ENCODE measurements at places on chromosomes 1 and 21.

- DNase-seq = no peak
Measured at GRCh38 chr1:35640380-35641232, 720 bp downstream of the PSMB2 start.

DNA sequence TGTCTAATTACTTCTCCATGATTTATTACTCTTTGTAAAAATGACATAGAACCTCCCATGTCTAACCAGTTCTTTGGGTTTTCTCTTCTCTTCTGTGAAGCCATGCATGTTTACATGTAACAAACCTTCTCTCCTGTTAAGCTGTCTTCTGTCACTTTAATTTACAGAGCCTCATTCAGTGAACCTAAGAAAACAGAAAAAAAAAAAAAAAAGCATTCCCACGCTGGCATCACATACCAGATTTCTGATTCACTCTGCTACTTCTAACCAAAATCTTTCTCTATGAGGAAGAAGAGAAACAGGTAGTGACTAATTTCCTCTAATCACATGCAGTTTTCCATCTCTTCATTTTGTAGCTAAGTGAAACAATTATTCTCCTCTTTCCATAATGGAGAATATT lies 141.4 kb upstream of the CXADR start:
- no peak for DNase-seq

- DNase-seq = no peak
Measured at GRCh38 chr1:110258734-110259133, 48.6 kb downstream of the KCNC4 start.

DNA sequence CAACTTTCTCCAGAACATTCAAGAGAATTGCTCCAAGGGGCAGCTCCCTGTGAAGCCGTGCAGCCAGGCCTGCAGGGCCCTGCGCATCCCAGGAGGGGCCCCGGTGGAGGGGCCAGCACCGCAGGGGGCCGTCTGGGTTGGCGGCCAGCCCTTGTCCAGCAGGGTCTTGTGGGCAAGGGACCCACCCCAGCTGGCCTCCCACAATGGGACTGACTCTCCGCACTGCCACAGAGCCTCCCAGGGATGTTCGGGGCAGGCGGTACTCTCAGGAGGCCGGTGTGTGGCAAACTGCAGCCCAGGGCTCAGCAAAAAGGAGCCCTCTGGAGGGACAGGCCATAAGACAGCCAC lies 68.2 kb upstream of the COL6A1 start:
- DNase-seq = no peak

DNA sequence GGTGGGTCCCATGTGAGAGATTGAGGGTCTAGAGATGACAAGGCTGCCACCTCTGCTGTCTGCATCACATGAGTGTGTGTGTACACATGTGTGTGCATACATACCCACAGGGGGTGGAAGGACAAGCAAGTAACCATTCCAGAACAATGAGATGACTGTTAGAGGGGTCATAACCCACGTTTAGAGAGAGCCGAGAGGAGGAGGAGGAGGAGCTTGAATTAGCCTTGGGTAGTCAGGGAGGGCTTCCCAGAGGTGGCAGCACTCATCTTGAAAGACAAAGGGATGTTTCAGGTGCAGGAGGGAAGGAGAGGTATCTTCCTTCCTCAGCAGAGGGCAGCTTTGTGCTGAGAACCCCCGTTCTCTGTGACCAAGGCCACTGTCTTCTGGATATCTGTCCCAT lies 21.3 kb downstream of the TNFRSF1B start:
- DNase-seq = no peak

GRCh38 chr1:3135073-3135702 lies 66.2 kb downstream of the PRDM16 start:
- no peak for DNase-seq

GRCh38 chr1:192053531-192053971 lies 104.7 kb upstream of the RGS18 start:
- no peak for DNase-seq

DNA sequence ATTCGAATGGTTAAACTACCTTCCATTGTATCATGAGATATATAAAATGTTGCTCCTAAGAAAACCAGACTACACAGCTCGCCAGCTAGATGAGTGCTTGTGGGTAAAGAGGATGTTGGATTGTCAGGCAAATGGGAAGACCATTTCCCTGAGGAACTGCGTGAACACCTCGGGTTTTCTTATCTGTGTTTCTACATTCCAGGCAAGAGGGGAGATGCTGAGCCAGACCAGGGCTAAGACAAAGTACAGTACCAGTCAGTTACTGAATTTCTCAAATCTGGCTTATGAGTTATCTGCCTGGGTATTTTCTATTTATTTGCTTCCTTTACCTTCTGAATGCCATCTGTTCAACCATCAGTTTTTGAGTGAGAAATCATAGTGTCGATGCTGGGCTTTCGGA lies 170.8 kb downstream of the PLA2G4A start:
- no peak for DNase-seq

DNA sequence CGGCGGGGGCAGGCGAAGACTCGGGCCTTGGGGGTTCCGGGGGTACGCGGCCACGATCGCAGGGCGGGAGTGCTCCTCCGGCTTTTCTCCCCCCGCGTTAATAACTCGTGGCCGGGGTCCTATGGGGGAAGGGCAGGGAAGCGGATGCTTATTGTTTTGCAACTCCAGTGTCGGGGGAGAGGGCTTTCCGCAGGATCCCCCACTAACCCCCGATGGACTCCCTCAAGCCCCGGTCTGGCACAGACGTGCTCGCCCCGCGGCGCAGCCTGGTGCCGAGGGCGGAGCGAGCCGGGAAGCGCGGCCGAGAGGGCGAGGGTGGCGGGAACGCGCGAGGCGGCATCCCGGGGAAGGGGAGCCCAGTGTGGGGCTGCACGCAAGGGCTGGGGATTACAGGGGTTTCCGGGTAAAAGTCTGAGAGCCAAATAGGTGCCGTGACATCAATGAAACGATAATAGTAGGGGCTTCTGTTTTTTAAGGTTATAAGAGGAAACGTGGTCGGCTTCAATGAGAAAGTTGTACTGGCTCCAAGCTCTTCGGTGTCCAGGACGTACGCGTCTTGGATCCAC lies 772 bp downstream of the UCK2 start:
- DNase-seq = no peak

DNA sequence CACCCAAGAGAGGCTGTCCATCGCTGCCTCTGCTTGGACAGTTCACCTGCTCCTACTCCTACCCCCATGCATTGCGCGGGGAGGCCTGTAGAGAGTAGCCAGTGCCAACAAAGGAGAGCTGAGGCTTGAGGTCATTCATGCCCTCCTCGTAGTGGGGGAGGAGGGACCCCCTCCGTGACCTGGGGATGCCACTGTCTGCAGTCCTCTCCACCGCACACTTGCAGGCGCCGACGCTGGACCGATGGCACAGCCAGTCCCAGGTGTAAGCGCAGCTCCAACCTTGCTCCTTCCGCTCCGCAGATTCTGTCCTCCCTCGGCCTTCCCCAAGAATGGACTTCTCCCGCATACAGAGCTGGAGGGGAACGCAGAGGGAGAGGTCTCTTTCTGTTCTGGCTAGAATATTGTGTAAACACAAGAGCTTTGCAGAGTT lies 672 bp upstream of the PHLDA3 start:
- no peak for DNase-seq

- no peak for DNase-seq
Measured at GRCh38 chr21:14584357-14585095, 38.4 kb upstream of the SAMSN1 start.

GRCh38 chr1:114320586-114320985 lies 166.9 kb upstream of the SYT6 start:
- DNase-seq = no peak

DNA sequence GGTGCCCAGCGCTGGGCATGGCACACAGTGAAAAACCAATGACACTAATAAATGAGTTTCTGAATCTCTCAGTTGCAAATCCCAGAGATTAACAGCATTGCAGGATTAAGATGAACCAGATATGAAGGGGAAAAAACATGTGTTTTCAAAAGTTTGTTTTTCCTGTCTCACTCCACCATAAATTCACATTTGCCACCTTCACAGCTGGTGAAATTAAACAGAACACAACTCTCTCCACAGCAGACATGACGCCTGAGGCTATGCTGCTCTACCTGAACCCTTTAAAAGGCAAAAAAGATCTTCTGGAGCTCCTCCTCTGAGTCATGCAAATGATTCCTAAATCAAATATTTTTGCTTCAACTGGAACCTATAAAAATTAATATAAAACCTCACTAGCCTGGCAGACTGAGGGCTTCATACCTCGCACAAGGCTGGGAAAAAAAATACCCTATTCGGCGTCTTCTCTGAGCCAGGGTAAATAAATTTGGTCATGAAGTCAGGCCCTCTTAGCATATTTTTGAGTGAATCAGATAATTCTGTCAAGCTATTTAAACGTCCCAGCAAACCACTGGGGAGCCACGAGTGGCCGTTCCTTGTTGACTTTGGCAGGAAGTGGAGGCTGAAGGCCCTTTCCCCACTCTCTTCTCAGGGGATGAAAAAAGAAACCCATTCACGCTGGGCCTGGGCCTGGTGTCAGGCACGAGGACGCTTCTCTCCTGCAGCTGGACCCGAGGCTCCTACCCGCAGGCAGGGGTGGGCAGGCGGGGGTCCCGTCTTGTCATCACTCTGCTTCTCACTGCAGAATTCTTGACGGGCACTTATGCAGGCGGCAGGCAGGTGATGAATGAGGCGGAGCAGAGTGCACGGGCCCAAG lies 53.0 kb downstream of the DMRTB1 start:
- no peak for DNase-seq

DNA sequence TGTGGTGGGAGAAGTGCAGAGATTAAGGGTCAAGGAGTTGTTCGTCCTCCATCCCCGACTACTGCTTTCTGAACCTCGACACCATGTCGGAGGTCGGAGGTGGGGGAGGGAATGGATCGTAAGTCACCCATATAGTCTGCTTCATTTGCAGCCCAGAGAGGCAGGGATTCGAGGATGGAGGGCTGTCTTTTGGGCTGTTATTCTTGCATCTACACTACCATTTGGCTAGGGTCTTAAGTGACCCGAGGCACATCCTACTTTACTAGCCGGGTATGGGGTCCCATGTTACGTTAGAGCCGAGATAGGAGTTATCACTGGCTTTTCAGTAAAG lies 578 bp downstream of the USP21 start:
- no peak for DNase-seq

DNA sequence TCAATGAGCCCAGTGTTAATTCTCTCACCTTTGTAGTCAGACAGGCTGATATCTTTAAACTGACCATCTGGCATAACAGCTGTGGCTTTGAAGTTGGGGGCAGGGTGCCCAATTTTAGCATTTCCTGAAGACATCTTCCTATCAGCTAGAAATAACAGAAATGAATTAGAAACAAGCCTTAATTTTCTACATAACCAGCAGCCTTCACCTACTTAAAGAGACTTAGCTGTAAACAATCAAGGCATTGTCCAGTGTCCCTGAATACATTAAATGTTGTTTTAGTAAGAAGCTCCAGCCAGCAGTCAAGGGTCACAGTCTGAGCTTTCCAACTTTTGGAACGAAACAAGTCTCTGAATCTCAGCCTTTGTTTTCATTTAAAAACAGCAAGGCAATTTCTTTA lies 2.8 kb downstream of the PRDX1 start:
- DNase-seq = no peak

- no peak for DNase-seq
Measured at GRCh38 chr1:81050390-81050789, 750.3 kb upstream of the ADGRL2 start.

GRCh38 chr1:111203681-111204200 lies 3.3 kb upstream of the DENND2D start:
- DNase-seq = peak; percentile 12

- DNase-seq = no peak
Measured at GRCh38 chr1:57269630-57270225, 154.1 kb downstream of the DAB1 start.

DNA sequence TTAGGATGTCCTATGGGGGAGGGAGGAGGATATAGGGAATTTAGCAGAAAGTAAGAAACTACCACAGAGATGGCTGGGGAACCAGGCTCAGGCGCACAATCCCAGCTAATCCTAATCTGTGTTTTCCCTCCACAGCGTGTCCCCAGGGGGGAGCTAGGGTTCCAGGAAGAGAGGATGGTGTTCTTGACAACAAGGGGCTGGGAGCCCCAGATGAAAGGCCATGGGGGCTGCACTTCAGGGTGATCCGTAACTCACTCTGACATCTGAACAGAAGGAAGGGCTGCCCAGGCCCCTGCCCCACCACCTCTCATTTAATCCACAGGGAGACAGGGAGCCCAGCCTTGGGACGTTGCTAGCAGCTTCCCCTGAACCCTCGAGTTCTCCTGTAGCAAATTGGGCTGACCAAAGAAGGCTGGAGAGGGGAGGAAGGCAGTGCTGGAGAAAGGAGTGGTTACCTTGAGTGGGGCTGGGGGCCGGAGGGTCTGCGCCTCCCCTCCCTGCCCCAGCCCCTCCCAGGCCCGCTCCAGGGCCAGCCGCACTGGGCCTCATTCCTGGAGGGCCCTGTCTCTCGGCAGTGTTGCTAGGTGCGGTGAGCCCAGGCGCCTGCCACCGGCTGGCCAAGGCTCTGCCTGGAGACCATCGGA lies 131.7 kb downstream of the TMEM53 start:
- no peak for DNase-seq

- no peak for DNase-seq
Measured at GRCh38 chr1:207393610-207394009, 60.5 kb upstream of the CR2 start.

- DNase-seq = no peak
Measured at GRCh38 chr1:157725221-157725577, 24.6 kb upstream of the FCRL3 start.

GRCh38 chr1:61776091-61776490 lies 33.8 kb downstream of the PATJ start:
- DNase-seq = no peak
